ENCODE measurements at places on chromosomes 2 and 18.

DNA sequence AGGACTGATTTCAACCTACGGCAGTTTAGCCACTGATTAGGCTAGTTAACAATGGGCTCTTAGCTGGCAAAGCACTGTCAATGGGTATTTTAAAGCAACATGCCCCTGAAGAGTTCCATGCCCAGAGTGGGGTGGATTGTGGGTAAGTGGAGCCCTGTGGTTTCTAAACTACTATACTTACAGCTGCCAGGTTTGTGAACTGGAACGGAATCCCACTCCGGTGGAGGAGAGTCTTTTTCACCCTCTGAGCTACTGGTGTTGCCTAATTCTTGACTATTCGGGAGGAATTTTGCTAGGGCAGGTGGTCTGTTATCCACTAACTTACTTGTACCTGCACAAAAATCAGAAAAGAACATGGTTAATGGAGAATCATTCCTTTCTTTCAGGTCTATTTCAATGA is 52.6 kb downstream of the ZAP70 start:
- no peak for DNase-seq

GRCh38 chr2:105364436-105365139 is 27.2 kb downstream of the C2orf49 start:
- no peak for DNase-seq

- DNase-seq: no peak
Observed at GRCh38 chr2:156021146-156022040, 311.1 kb downstream of the NR4A2 start.

GRCh38 chr2:108586631-108587030 is 52.4 kb downstream of the LIMS1 start:
- DNase-seq: no peak

GRCh38 chr2:240421381-240421780 is 14.1 kb upstream of the GPC1 start:
- no peak for DNase-seq

GRCh38 chr18:8519102-8519501 is 90.1 kb upstream of the RAB12 start:
- no peak for DNase-seq
